ENCODE measurements at places on chromosomes 2 and 18.

GRCh38 chr2:31004257-31004656 lies 134.0 kb downstream of the GALNT14 start:
- no peak for DNase-seq

DNA sequence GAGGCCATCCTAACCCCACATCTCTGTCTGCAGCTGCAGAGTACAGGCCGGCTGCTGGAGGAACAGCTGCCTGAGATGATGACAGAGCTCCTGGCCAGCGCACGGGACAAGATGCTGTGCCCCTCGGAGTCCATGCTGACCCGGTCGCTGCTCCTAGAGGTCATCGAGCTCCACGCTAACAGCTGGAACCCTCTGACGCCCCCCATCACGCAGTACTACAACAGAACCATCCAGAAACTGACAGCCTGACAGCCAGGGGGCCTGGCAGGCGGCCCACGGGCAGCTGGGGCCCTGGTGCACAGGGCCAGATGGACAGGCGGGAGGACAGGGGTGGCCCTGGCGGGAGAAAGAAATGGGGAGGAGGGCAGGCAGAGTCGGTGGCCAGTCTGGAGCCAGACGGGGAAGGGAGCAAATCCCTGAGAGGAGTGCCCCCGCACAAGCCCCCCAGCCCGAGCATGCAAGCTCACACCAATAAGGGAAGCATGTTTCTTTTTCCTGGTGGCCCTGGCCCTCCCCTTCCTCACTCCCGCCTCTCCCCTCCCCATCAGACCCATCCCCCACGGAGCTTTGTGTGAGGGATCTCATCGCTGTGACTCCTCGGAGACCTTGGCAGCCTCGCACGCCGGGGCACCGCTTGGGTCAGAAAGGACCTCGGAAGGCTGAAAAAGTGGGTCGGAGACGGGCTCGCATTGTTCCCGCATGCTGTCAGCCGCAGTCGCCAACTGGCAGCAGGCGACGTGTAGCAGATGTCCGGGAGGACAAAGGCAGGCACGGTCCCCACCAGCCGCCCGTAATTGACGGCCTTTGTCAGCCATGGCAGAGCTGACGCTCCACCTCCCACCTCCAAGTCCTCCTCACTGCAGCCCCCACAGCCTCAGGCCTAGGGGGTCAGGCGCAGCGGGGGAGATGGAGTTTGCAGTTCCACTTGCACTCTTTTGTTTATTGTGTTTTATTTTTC lies 91.2 kb downstream of the SMAD7 start:
- DNase-seq = no peak

DNA sequence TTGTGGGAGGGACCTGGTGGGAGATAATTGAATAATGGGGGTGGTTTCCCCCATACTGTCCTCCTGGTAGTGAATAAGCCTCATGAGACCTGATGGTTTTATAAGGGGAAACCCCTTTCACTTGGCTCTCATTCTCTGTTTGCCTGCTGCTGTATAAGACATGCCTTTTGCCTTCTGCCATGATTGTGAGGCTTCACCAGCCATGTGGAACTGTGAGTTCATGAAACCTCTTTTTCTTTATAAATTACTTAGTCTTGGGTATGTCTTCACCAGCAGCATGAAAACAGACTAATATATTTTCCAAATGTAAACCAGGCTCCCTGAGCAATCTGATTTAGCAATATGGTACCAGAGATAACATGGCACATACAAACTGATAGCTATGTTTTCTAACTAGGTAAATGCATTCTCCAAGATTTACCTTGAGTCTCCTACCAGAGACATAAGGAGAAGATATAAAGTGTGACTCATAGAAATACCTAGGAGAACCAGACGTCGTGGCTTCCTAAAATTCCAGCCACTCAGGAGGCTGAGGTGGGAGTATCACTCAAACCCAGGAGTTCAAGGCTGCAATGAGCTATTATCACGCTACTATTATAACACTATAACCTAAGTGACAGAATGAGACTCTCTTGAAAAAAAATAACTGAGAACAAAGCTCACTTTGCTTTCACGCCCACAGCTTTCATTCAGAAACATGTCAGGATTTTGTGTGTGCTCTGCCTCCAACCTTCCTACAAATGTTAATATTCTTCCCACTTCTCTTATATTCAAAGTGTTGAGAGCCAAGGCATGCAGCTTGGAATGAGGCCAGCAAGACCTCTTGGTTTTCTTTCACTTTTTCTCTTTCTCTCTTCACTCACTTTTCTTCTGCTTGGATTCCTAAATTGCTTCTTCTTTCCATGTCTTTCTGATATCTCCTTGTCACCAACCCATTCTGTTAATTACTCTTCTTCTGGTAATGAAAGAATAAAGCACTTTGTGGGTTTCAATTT lies 263.9 kb upstream of the UBE2E3 start:
- DNase-seq = no peak

DNA sequence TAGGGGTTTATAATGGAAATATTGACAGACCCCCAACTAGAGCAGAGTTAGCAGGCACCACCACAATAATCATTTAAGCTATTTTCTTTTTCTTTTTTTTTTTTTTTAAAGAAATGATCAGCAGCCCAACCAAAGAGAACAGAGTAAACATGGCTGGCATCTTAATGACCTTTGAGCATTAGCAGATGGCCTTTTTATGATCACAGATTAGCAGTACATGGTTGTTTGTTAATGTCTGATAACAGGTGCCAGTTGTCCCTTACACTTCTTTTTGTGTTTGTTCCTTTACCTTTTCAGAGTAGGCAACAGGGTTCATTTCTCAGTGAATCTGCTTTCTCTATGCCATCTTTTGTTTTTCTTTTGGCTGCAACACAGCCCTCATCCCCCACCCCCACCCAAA lies 747.0 kb downstream of the BCL11A start:
- DNase-seq = no peak

GRCh38 chr2:72137498-72138010 lies 10.1 kb downstream of the CYP26B1 start:
- no peak for DNase-seq

DNA sequence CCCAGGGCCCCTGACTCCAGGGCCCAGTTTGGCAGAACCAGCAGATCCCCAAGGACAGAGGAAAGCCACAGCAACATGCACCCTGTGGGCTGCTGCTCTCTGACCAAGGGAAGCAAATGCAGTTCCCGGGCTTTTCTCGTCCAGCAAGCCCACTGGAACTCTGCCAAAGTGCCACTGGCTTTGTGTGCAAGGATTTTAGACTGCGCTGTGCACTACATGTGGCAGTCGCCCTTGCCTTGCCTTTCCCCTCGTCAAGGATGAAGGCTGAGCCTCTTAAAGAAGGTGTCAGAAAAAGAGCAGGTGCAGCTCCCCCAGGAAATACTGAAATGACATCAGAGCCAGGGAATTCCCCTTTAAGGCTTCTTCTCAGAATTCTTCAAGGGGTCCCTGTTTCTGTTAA lies 199.2 kb downstream of the TFCP2L1 start:
- no peak for DNase-seq

GRCh38 chr2:24984912-24985311 lies 13.2 kb upstream of the DNAJC27 start:
- no peak for DNase-seq

GRCh38 chr18:61643884-61644647 lies 248.7 kb downstream of the RNF152 start:
- no peak for DNase-seq

- DNase-seq = no peak
Observed at GRCh38 chr2:158723181-158723838, 71.8 kb upstream of the DAPL1 start.

DNA sequence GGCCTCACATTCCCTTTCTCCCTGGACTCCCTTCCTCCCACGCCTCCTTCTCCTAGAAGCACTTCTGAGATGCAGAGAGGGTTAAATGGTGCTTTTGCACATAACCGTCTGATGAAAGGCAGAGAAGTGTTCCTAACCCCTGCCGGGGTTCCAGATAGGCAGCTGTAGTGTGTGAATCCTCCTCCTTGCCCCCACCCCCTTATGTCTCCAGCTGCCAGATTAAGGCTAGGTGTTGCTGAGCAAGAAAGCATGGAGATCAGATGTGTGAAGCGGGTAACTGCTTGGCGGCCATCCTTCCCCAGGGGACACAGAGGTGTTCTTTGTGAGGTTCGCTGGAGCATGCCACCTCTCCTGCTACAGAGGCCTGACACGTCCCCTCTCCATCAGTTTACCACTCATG lies 88.3 kb downstream of the NRP2 start:
- DNase-seq = no peak

- DNase-seq = no peak
Observed at GRCh38 chr18:27863780-27864430, 313.0 kb downstream of the CDH2 start.

- DNase-seq = no peak
Observed at GRCh38 chr2:149686136-149687051, 98.8 kb upstream of the MMADHC start.

DNA sequence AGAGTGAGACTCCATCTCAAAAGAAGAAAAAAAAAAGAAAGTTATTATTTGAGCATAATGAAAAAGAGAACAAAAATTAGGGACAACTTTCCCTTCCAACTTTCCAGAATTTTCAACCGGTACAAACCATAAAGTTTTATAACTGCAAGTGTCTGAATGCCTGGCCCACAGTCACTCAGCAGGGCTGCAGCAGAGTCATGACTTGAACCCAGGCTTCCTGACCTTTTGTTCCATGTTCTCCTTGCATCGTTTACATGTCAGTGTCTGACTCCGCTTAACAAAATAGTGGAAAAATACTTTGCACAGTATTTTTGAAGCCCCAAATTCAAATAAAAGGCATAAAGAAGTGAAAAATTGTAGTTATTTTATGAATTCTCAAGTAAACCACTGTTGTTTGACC lies 82.7 kb downstream of the LTBP1 start:
- DNase-seq = no peak

- DNase-seq = no peak
Observed at GRCh38 chr2:173090973-173091660, 15.5 kb downstream of the MAP3K20 start.

DNA sequence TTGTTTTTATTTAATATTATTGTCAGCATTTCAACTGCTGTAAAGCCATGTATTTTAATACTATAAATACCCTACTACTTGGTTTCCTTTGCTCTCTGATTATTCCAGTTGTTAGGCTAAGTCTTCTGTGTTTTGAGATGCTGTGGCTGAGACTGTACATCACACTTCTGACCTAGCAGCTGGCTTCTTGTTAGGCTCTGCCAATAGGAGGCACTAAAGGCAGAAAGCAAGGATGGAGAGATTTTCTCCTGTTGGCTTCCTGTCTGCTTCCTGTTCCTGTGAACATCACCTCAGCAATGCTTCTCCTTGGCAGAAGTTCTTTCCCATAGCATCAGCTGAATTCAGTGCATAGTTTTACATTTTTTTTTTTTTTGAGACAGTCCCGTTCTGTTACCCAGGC lies 68.3 kb upstream of the YPEL5 start:
- DNase-seq = no peak

DNA sequence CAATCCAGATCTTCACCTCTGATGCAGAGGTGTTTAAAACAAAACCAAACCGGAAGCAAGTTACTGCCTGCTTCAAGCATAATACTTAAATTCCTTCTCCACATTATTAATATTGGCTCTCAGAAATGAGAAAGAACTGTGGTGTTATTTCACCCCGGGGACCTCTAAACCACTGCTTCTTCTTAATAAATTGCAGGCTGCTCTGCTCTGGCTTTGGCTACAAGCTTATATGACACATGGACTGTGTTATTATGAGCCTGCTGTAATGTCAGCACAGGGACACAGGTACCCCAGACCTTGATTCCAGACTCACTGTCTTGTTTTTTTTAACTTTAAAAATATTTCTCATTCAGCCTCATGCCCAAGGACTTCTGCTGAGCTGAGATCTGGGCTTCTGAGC lies 45.1 kb downstream of the ST6GAL2 start:
- DNase-seq = no peak

DNA sequence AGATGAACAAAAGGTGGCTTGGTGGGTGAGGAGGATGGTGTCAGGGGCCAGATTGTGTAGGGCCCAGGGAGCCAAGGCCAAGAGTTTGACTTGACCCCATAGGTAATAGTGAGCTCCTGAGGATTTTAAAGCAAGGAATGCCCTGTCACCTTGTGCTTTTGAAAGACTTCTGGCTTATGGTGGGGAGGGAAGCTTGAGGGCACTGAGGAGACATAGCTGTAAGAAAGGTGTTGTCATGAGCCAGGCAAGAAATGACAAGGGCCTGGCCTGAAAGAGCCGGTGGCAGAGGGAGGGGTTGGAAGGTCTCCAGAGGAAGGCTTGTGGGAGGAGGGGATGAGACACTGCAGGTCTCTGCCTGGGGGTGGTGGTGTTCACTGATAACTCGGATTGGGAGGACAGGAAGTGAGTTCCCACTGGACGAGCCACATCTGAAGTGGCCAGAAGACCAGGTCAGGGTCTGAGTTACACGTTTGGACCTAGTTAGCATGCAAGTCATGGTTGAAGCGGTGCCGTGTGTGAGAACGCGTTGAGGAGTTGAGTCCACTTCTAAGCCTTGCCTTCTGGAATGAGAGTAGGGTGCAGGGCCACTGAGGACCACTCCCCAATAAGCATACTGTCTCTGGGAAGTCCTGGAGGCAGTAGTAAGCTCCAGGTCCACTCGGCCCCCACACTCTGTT lies 64.3 kb downstream of the TET3 start:
- DNase-seq = no peak

GRCh38 chr2:223513771-223514455 lies 88.2 kb downstream of the SCG2 start:
- DNase-seq = no peak

GRCh38 chr18:47968721-47969120 lies 38.3 kb upstream of the SMAD2 start:
- no peak for DNase-seq

- no peak for DNase-seq
Observed at GRCh38 chr2:20584399-20585358, 66.2 kb downstream of the HS1BP3 start.

GRCh38 chr18:23330423-23330822 lies 122.7 kb upstream of the RIOK3 start:
- DNase-seq = no peak

DNA sequence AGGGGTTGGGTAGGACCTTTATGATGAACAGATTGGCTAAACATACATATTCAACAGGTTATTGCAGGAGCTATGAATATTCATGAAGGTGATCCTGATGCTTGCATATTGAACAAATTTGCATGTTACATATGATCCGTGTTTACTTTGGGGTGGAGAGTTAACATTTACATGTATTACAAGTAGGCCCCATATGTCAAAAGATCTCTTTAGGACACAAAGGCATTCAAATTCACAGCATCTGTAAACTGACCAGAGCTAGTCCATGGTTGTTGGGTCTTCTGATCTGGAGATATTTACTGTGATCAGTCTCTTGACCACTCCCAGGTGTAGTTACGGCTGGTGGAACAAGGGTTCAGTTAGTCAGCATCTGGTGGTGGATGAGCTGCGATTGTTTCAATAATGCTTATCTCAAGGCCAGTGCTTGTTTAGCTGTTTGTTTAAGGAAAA lies 80.4 kb downstream of the PMAIP1 start:
- no peak for DNase-seq

GRCh38 chr2:185466915-185467314 lies 271.7 kb upstream of the FSIP2 start:
- no peak for DNase-seq

- DNase-seq = no peak
Observed at GRCh38 chr2:162928356-162928755, 89.8 kb upstream of the KCNH7 start.

- DNase-seq = no peak
Observed at GRCh38 chr18:40414155-40414754, 1540.8 kb upstream of the PIK3C3 start.

- no peak for DNase-seq
Observed at GRCh38 chr2:43278564-43279220, 52.3 kb upstream of the ZFP36L2 start.
